Ovary (tissue), 10 donors: ENCODE measurements at places on chromosomes 2 and 18. TPM values are rescaled to one million over a fixed set of nuclear protein-coding genes. Genes with fewer than 3 reads are reported as not detected.

DNA sequence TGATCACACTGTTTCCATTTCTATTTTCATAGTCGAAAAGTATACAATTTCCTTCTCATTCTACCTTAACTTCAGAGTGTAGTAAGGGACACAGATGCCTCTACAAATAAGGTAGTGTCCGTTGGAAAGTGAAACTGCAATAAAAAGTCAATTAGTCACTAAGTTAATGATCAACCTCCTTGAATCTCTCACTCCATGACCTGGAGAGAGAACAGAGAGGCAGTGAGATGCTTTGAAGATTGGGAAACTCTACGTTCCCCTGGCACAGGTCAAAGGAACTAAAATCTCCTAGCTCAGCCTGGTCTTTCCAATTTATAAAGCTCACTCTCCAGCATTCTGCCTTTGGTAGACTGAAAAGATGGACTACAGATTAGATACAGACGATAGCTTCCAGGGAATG is 153.8 kb upstream of the ACAA2 start:
- no peak for DNase-seq

DNA sequence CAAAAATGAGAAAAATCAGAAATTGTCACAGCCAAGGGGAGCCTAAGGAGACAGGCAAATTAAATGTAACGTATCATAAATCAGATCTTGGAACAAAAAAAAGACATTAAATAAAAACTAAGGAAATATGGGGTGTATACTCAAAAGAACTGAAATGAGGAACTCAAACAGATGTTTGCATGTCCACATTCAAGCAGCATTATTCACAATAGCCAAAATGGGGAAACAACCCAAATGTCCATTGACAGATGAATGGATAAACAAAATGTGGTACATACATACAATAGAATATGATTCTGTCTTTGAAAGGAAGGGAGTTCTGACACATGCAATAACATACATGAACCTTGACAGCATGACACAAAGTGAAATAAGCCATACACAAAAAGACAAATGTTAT is 155.8 kb upstream of the KLF7 start:
- no peak for DNase-seq

DNA sequence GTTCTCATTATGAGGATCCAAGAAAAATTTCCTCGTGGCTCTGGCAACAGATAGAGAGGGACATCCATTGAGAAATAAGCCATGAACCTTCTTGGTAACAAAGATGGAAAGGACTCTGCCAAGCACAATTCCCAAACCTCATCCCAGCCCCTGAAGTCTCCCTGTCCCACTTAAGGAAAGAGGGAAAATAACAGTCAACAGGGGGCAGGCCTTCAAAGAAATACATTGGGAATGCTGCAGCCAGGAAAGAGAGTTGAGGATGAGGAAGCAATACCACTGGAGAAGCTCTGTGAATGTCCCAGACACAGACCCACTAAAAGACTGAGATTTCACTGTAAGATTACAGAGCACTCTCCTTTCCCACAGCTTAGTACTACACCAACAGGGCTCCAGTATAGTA is 93.2 kb downstream of the CD226 start:
- no peak for DNase-seq

DNA sequence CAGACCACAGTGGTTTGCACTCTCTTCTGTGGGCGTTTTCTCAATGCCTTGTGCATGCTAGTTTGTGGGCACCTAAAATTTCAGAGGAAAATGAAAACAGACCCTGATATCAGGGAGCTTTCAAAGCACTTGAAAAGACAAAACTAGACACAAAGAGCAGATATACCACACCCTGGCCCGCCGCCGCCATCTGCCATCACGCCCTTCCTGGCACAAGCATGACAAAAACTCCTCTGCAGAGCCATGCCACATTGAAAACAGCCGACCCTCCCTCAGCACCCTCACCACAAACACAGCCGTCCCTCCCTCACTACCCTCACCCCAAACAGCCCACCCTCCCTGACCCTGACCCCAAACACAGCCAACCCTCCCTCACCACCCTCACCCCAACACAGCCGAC is 84.8 kb upstream of the RAB6C start:
- no peak for DNase-seq

The LRATD1 gene
- total RNA-seq = 12.3 TPM

DNA sequence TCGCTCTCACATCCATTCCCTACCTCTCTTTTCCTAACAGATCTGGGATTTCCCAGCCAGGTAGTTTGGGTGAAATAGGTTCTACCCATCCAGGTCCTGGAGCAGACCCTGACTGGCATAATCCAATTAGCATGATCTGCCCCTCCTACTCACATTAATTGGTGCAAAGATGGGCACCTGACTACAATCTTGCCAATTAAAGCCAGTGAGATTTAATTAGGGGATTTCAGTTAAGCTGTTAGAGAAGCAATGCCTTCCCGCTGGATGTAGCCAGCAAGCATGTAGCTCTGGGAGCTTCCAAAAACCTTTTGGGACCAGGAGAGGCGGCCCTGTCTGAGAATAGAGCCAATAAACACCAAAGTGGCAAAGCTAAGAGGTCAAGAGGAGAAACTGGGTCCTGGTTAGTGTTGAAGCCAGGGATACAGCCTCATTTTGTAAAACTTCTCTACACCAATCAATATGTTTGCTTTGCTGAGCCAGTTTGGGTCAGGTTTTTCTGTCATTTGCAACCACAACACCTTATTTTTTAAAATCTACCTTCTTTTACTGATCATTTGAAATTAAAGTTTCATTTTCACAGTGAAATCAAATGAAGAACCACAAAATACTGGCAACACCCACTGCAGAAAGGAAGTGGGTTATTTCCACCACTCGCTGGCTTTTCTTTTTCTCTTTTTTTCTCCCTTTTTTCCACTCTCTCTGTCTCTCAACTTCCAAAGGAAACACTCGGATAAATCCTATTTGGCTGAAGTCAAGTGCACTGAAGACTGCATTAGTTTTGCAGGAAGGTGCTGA is 3.2 kb upstream of the TTC39C start:
- no peak for DNase-seq

The ALPP gene
- 8.5 TPM for total RNA-seq

DNA sequence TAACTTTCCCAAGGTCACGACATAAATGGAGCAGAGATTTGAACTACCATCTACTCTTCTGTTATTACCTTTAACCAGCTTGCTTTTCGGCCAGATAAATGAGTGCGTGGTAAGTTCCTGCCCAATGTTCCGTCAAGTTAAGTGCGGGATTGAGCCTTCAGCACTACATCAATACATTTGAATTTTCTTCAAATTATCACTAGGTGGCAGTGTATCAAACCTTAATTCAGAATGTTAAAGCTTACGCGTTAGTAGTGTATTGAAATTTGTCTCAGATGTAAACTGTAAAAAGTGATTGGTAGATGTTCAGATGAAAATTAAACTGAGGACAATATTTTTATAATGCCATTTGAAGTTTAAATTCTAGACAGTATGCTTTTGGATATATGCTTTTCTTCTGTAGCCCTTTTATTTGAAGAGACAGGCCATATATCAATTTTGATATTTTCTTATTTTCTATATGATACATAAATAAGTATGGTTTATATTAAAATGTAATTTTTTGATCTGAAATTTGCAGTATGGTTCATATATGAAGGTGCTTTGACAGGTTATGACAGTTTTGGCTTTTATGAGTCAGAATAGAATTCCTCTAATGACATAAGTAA is 681.3 kb downstream of the ADCYAP1 start:
- DNase-seq = no peak

The ODC1 gene
- total RNA-seq = 55.7 TPM

DNA sequence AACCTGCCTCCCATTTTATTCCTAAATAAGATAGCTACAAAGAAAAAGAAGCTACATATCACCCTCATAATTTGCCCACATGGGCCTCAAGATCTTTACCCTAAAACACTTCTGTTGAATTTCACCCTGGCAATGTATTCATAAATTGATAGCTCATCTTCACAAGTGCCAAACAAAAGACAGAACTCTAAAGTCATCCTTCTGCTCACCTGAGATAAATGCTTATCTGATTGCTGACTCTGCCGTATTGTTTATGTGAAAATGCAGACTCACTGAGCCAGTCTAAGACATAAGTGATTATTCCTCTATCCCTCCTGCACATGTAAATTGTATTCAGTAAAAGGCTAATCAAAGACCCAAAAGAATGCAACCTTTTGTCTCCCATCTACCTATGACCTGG is 2.0 kb downstream of the RDH14 start:
- DNase-seq = no peak

DNA sequence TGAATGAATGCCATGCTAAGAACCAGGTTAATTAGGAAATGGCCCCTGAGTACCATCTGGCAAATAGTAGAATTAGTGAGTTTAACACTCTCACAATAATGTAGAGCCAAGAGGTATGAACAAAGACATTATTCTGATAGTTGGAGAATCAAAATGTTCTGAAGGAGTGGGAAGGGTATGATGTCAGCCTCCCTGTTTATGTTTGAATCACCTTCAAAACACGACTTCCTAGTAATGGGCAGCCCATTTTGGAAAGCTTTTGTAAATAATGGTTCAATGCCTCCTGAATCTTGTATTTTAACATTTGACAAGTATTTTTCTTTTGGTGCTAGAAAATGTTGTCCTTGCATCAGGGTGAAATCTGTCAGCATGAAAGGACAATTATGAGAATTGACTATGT is 108.3 kb downstream of the DSEL start:
- no peak for DNase-seq

The PAX8 gene
- 90.1 TPM for total RNA-seq
